ENCODE measurements at places on chromosomes 12 and 14. TPM values are rescaled to one million over a fixed set of nuclear protein-coding genes. Genes with fewer than 3 reads are reported as not detected.

Gene DNAJC22
- polyA plus RNA-seq: 0.36 TPM

Gene TMEM30B
- not detected for polyA plus RNA-seq

Gene GDF3
- not detected for polyA plus RNA-seq

Gene GLT8D2
- polyA plus RNA-seq: not detected

Gene ESYT1
- 146 TPM for polyA plus RNA-seq

Gene TMEM132D
- not detected for polyA plus RNA-seq

Gene ENDOU
- polyA plus RNA-seq: not detected

Gene RNFT2
- polyA plus RNA-seq: 11.9 TPM

Gene GRIN2B
- polyA plus RNA-seq: not detected

Gene CLEC9A
- polyA plus RNA-seq: not detected

Gene RPGRIP1
- polyA plus RNA-seq: 0.57 TPM

Gene CDH24
- polyA plus RNA-seq: 16.2 TPM

Gene MEG3
- 3.9 TPM for polyA plus RNA-seq

Gene KRT6C
- not detected for polyA plus RNA-seq

Gene AMN1
- polyA plus RNA-seq: 12.8 TPM

Gene VRK1
- 98.5 TPM for polyA plus RNA-seq

Gene CLEC7A
- not detected for polyA plus RNA-seq

Gene ADAMTS20
- not detected for polyA plus RNA-seq

Gene KLRG1
- 3.1 TPM for polyA plus RNA-seq

Gene LRFN5
- 0.07 TPM for polyA plus RNA-seq

Gene ITPK1
- 28.7 TPM for polyA plus RNA-seq

Gene MAP3K9
- polyA plus RNA-seq: 0.17 TPM

Gene IFNG-AS1
- polyA plus RNA-seq: not detected

Gene PTPRR
- 10.3 TPM for polyA plus RNA-seq

Gene ARHGAP9
- polyA plus RNA-seq: 10.2 TPM

Gene CIROP
- polyA plus RNA-seq: not detected

Gene LAG3
- polyA plus RNA-seq: 0.07 TPM

Gene SIRT4
- polyA plus RNA-seq: 3.2 TPM

Gene TMTC1
- polyA plus RNA-seq: not detected

Gene CIDEB
- polyA plus RNA-seq: 0.18 TPM

Gene AGAP2
- polyA plus RNA-seq: 0.20 TPM

Gene ARHGEF40
- polyA plus RNA-seq: 4.7 TPM

Gene SRRM4
- not detected for polyA plus RNA-seq

Gene CLEC4A
- polyA plus RNA-seq: not detected

Gene WASHC4
- polyA plus RNA-seq: 13.9 TPM

Gene MTRFR
- polyA plus RNA-seq: 29.6 TPM

Gene GPRC5A
- not detected for polyA plus RNA-seq

Gene REP15
- polyA plus RNA-seq: not detected

Gene FOXG1
- 1.3 TPM for polyA plus RNA-seq

Gene TMEM106C
- polyA plus RNA-seq: 61.5 TPM

Gene BEGAIN
- polyA plus RNA-seq: 1.7 TPM

Gene LMNTD1
- polyA plus RNA-seq: not detected

Data from K562 (cell line).